Activated naive CD8-positive, alpha-beta T cell treated with anti-CD3 and anti-CD28 coated beads for 36 hours (primary cell): ENCODE measurements at places on chromosomes 11 and 22.

DNA sequence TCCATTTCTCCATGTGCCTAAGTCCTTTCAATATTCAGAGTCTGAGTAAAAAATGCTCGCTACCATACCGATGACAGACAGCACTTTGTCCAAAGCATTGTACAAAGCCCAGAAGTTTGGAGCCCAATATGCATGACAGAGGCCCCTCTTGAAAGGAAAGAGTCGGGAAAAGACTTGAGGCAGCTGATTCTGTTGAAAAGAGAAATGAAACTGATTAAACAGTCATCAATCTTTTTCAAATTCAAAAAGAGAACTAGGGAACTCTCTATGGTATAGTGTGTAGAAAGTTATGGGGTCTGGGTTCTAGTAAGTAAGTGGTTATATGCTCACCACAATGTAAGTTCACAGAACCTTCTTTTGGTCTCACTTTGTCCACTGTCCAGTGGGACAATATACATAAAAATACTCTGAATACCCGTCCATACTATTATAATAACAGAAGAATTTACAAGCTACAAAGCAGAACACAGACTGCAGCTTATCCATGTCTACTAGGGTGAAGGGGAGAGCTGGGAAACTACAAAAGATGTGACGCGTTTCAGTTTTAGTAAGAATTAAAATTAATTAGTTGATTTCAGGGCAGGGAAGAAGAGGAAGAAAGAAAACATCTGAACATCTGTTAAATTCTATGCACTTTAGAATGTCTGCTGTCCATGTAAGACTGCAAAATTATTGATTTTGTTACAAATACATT, 26.7 kb downstream of the ALG8 start:
- no peak for DNase-seq

GRCh38 chr22:30291058-30291892, 2.0 kb upstream of the CASTOR1 start:
- no peak for DNase-seq

DNA sequence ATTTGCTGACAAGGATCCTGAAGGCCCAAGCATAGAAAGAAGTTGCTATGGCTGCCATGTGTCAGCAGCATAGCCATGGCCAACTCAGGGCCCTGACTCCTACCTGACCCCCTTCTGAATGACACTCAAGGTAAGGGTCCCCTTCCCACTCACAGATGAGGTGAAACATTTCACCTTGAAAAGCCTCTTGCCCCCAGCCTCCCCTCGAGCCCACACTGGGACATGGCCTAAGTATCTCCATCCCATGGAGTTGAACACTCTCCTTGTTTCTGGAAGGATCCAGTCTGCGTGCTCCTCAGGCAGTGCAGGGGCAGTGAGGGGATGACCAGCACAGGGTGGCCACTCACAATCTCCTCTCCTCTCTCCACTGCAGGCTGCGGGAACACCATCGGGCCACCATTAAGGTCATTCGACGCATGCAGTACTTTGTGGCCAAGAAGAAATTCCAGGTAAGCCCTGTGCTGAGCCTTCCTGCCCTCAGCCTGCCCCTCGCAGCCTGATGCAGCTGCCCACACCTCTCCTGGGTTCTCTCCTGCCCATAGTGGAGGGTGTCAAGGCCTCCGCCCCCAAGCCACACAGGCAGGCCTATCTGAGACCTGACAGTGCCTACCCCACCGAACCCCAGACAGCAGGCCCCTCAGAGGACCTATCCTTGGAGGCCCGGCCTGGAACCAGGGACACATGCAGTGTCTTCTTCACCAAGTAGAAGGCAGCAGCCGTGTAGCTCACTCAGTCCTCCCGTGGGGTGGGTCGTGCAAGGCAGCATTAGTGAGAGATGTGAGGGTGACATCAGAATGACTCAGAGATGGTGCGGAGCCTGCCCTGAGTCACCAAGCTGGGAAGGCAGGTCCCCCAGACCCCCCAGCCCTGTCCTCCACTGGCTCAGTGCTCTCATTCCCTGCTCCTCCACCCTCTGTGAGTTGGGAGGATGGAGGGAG, 68.9 kb upstream of the KCNQ1OT1 start:
- DNase-seq: no peak

DNA sequence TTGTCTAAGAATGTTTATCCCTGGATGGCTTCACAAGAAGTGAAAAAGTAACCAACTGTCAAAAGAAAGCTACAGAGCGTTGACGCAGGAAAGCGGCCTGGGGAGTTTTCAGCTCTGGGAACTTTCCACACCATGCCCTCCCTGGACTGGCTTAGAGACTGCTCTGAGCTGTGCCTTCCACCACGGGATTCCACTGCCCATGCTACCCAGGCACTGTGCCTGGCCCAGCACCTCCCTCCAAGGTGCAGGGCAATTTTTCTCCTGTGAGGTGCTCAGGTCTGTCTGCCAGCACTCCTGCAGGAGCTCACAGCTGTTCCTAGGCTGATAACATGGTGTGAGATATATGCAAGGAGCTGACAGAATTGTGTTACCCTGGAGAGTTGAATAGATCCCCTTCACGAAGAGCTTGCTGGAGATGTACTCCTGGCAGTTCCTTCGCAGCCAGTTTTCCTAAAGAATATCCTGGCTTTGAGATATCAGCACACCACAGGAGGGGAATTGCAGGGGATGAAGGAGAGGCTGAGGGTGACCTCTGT, 258.3 kb upstream of the B3GAT1 start:
- DNase-seq: no peak

DNA sequence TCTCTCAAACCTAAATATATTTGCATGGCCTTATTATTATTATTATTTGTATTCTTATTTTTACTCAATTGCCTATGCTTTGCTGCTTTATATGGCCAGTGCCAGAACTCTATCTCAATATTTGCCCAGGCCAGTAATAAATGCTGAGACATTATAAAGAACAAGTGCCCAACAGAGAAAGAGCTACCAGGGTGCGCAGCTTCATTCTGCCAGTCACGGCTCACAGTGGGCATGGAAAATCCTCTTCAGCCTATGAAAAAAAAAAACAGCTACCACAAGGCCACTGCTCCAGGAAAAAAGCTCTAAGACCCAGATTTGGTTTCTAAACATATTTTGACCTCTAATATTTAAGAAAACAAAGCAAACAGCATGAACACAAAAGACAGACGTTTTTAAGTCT, 1223.6 kb downstream of the LRRC4C start:
- no peak for DNase-seq

- DNase-seq: no peak
These were observed 26.9 kb downstream of the SIK3 start for GRCh38 chr11:117071344-117071787.

DNA sequence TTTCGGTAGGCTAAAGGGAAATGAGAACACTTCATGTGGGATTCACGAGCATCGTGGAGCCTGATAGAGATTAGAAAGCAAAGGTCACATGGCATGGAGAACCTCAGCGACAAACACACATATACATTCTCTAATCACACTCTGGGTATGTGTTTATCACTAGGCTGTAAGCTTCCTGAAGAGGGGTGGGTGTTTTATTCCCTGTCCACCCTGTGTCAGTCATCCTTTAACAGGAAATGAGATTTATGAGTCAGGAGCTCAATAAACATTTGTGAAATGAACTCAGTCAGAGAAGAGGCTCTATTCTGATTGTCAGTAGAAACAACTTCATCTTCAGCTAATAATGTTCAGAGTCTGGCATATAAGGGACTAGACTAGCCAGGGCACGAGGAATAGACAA, 71.7 kb upstream of the EIF3M start:
- DNase-seq: no peak

DNA sequence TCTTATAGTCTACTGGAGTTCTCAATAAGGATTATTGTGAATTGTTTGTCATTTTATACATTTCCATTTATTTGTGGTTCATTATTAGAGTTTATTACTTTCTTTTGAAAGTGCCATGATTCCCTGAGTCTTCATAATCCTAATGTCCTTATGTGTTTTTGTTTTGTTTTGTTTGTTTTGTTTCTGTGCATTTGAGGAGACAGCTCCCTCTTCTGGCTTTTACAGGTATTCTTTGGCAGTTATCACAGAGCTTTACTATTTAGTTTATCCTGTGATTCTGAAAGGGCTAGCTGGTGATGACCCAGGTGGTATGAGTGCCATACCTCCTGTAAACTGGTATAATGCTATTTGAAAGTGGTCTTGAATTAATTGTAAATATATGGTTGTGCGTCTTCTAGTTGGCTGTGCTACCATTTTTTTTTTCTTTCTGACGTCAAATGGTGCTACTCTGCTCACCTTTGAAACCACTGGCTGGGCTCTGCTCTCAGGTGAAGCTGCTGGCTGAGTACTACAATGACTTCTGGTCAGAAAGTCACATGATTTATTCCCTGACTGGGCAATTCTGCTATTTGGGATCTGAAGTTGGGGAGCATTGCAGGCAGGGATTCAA, 751.2 kb downstream of the JRKL start:
- no peak for DNase-seq

DNA sequence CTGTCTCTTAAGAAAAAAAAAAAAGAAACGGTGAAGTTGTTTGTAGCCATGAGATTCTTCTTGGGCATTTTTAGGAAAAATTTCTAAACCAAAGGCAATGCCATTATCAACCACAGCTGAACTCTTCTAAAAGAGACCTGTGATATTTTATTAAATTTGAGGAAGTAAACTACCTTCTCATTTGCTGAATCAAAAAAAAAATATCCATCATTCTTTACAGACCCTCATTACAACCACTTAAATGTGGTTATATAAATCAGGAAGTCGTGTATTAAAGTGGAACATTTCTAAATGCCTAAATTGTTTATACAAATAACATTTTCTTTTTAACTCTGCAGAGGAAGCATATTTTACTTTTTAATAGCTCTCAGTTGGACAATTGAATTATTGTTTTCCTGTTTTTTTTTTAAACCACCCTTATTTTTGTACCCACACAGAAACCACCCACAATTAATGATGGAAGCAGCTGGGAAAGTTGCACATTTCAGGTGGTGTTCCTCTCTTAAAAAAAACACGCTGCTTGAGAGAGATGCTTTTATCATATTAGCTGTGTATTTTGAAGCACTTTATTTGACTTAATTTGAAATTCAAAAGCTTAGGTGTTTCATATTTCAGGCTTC, 91.2 kb downstream of the ARHGAP42 start:
- no peak for DNase-seq

- no peak for DNase-seq
These were observed 347.9 kb downstream of the DLG2 start for GRCh38 chr11:85279267-85279666.

GRCh38 chr11:1131033-1131911, 26.5 kb upstream of the MUC5AC start:
- DNase-seq: no peak

DNA sequence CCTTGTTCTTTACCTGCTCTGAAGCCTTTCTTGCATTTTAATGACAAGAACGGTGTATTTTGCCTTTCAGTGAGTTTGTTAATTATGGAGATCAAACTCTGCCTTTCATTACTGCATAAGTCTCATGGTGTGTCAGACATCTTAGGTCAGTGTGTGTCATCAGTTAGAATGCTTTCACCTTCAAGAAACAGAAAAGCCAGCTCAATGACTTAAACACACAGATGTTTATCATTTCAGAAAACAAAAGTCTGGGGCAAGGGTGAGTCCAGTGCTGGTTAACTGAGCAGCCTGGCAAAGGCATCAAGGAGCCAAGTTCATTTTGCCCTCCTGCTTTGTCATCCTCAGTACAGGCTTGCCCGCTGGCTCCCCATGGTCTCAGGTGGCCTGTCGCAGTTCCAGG, 54.5 kb downstream of the PACS1 start:
- no peak for DNase-seq

DNA sequence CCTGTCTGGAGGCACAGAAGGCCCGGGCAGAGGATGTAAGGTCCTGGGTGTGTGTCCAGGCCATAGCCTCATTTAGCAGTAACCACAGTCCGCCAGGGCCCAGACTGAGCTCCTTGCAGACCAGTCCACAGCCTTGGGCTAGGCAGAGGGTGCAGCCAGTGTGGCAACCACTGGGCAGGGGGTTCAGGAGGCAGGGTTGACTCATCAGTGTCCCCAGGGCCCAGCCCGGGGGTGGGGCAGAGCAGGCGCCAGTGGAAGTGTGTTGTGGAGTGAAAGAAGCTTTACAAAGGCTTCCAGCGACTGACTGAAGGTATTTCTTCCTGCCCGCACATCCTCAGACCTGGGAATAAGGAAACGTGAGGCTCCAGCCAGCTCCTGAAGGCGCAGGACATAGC, 27.7 kb upstream of the WNT11 start:
- no peak for DNase-seq

GRCh38 chr11:134261626-134262488, 8.5 kb downstream of the ACAD8 start:
- DNase-seq: no peak

GRCh38 chr11:9861860-9862725, 198.2 kb downstream of the SWAP70 start:
- peak; percentile 37 for DNase-seq

- DNase-seq: no peak
These were observed 257.5 kb upstream of the MTNR1B start for GRCh38 chr11:92711926-92712325.

DNA sequence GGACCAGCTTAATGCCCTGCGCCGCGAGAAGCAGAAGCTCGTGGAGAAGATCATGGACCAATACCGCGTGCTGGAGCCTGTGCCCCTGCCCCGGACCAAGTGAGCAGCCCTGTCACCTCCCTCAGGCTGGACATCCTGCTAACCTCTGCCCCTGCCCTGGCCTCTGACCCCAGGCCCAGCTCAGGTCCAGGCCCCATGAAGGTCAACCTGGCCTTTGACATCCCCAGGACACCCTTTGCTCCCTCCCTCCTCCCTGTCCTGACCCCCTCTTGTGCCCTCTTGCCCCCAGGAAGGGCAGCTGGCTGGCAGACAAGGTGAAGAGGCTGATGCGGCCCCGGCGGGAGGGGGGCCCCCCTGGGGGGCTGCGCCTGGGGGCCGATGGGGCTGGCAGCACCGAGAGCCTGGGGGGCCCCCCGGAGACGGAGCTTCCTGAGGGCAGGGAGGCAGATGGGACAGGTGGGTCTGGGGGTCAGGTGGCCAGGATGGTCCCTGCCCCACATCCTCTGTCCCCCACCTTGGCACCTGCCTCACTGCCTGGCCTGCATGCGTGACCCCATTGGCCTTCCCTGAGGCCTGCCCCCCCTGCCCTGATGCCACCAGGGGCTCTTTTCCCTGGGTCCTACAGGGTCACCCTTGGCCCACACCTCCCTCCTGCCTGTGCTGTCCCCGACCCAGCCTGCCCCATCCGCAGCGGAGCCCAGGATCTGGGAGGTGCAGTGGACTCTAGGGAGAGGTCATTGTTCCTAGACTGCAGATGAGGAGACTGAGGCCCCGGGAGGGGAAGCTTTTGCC, 5.1 kb upstream of the RPS6KA4 start:
- no peak for DNase-seq

DNA sequence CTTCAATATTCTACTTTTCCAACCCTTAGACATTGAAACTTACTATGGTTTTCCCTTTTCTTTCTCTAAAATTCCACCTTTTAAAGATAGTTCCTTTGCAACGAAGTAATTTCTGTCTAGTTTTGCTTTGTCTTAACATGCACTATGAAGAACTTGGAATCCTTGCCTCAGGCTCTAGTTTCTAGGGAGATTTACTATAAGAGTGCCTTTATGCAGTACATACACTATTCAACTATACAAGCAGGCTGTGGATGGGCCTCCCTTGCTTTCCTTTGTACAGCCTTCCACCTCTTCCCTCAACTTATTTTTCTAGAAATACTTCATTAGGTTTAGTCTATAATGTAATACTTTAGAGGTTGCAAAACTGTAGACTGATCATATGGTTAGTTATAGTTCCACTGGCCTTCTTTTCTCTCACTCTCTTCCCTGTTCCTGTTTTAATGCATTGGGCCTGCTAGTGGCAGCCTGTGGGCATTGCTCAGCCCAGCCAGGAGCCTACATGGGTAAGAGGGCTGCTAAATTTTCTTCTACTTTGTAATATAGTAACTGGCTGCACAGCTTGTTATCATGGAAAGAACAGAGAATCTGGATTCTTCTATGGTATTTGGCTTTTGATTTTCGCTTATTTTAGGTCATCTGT, 100.2 kb downstream of the C11orf87 start:
- DNase-seq: no peak

GRCh38 chr11:25612806-25613205, 719.1 kb upstream of the ANO3 start:
- no peak for DNase-seq
